ENCODE measurements at places on chromosomes 12 and 14.
A peak's percentile ranks its signal among the peaks of the same experiment; 100 is the strongest.

DNA sequence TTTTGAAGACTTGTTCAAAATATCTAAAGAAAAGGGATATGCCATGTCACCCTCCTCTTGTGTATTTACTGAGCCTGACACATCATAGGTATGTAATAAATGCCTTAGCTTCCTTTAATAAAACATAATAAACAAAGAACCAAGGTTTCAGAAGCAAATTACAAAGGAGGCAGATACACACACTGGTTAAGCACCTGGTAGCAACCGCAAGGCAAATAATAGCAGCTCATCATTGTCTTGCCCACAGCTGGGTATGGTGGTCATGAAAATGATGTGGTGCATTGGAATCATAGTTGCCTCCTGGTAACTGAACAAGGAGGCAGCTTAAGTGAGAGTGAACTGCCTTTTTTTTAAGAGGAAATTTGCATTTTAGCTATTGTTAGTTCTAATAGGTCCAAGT lies 39.0 kb downstream of the PAX9 start:
- DNase-seq: no peak

DNA sequence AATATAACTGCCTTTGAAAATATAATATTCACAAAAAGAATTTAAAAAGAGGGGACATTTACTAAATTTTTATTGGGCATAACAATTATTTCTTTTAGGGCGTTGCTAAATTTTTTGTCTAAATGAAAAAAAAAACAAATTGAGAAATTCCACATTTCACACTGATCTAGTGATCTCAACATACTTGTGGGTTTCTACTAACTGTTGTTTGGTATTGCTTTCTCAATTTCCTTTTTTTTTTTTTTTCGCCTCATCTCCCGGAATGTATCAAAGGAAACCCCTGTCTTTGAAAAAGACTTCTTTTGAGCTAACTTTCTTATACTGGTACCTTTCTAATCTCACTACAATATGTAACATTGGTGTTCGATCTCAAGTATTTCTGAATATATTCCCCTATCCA lies at the start of gene CLEC4D:
TSS of gene CLEC4D (plus strand) at position 248 of the 400 bp plus-strand sequence. CDS start 230 bp downstream, outside the sequence.
- DNase-seq: no peak

DNA sequence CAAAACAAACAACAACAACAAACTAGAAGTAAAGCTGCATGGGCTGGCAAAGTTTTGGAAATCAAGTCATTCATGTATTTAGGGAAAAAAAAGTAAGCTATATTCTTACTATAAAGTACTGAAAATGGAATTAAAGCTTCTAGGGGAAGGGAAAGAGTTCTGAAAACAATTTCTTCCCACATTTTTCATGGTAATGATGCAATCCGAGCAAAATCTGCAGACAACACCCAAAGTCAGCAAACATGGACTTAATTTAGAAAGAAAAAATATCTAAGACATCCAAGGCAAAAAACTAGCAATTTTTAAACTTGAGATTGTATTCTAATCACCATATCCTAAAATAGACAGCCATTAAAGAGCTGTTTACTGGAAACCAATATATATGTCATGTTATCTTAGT lies 86.3 kb downstream of the LRP6 start:
- DNase-seq: no peak

DNA sequence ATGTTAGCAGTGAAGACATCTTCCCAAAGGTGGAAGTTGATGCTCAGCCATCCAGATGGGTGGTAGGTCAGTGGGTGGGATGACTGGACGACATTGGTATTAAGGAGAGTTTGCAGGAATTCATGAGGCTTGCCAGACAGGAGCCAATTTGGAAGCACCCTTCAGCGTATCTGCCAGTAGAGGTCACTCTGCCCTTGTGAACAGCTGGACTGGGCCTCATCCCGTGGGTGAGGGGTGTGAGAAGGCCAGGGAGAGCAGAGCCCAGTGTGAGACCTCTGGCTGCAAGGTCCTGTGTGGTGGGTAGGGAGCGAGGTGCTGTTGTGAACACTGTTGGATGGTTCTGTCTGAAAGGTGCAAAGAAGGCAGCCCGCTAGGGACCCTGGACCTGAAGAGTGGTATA lies 37.7 kb downstream of the SLC5A8 start:
- DNase-seq: no peak

- DNase-seq: no peak
Observed at GRCh38 chr14:74502236-74503019, 8.9 kb downstream of the ISCA2 start.

GRCh38 chr12:110249716-110250225 lies 31.3 kb upstream of the ATP2A2 start:
- no peak for DNase-seq

DNA sequence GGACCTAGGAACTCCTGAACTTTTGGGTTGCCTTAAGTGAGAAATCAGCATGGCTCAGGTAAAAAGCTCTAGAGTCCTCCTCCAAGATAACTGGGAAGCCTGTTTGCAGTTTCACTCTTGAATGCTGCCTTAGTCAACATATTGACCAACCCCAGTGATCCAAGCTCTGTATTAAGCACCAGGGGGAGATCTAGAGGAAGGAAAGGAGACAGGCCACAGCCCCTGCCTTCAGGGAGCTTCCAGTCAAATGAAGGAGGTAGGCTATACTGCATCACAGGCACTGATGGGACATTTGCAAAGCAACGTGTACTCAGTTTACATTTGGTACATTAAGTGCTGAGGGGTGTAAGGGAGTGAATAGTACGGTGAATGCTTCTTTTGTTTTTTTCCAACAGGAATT lies 1.2 kb upstream of the CSAD start:
- no peak for DNase-seq

DNA sequence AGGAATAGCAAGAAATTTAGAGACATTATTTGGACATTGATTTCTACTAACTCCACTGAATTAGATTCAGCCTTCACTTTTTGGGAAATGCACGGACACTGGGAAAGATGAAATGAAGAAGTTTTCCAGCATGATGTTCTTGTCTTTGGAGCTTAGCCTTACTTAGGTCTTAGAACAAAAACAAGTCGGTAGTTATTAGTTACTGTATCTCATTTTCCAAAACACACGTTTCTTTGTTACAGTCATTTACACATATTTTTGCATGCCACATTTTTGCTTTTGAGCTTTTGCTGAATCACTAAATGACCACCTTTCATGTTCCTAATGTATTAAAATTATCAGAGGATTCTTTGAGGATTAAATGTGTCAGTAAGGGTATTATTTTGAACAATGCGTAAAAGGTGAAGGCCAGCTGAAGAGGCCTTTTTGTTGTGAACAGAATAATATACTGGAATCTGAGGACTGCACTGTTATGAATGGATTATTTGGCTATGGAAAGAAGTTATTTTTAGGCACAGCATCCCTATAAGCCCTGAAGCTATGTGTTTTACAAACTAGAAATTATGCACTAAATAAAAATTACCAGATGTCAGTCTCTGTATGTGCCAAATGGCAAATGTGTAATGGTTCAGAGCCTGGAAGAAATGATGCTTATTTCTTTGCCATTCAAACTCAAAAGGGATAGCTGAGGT lies 138.2 kb downstream of the SRGAP1 start:
- DNase-seq: no peak

GRCh38 chr12:121823101-121823726 lies 19.4 kb downstream of the SETD1B start:
- no peak for DNase-seq

DNA sequence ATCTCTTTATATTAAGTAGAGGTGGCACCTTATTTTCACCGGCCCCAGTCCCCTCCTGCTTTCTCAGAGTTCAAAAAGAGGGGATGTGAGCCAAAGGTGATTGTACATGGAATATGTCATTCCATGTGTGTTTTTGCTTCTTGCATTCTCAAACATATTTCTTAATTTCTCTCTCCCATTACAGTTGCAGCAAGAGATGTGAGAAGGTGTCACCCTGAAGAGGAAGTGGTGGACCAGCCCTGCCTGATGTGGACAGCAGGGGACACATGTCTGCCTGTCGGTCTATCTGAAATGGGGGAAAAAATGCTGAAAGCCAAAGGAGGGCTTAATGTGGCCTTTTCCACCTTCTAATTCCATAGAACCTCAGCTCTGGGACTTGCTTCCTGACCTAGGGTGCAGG lies 1.9 kb upstream of the FOXN3 start:
- peak; percentile 22 for DNase-seq

- no peak for DNase-seq
Observed at GRCh38 chr14:55361190-55361589, 50.4 kb downstream of the ATG14 start.

- no peak for DNase-seq
Observed at GRCh38 chr14:53441789-53442188, 288.7 kb upstream of the DDHD1 start.

GRCh38 chr14:75725481-75725880 lies 64.4 kb downstream of the TTLL5 start:
- no peak for DNase-seq

DNA sequence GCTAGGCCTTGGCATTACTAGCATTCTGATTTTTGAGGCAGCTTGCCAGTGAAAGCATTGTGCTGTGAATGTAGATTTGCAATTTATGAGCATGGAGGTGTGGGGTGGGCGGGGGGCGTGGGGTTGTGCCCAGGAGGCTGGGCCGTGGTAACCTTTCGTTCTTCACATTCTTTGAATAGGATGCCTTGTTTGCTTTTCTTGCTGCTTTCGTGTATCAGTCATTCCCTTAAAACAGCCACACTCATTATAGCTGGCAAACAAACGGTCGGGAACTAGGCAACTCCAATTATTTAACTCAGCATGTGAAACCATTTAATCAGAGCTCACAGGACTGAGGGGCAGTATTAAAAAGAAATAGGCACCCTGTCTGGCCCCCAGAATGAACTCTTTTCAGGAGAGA lies 115.9 kb upstream of the PELI2 start:
- DNase-seq: no peak

GRCh38 chr12:126204326-126204725 lies 1139.1 kb downstream of the AACS start:
- DNase-seq: no peak

- DNase-seq: no peak
Observed at GRCh38 chr12:24407884-24408283, 458.4 kb upstream of the SOX5 start.
